Activated naive CD8-positive, alpha-beta T cell treated with anti-CD3 and anti-CD28 coated beads for 36 hours (primary cell): ENCODE measurements at places on chromosomes 4 and X.

DNA sequence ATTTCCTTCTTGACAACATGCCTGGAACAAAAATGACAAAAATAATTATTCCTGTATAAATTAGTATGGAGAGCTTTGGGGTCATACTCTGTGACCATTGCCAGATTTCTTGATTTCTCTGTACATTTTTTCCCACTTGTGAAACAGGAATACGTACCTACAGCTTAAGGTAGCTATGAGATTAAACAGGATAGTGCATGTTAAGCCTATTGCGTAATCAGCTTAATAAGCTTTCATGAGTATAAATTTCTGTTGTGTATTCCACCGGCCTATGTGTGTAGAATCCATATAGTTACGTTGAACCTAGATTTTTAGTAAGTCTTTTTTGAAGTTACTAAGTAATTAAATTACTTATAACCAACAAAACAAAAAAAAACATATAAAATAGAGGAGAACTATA lies 334.9 kb downstream of the DCTD start:
- DNase-seq: no peak

- peak; percentile 8 for DNase-seq
Observed at GRCh38 chrX:3638280-3638873, 75.1 kb downstream of the PRKX start.

DNA sequence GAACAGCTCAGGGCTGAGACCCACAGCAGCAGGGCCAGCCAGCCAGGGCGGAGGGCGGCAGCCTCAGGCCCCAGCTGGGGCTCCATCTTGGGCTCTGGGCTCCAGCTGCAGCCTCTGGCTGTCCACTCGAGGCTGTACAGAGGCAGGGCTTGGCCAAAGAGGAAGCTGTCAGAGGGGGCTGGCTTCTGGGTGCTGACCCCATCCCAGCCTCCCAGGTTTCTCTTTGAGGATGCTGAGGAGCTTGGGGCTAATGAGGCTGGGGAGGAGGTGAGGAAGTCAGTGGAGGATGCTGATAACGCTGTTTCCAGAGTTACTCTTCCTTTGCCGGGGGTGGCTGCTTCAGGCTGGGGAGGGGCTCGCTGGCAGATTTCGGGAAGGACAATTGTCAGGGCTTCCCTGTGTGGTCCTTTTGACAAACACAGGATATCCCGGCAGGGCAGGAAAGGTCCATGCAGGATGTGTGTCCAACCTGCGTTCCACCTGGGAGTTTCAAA lies at the start of gene DIPK2B:
Gene DIPK2B (minus strand): TSS at position 136 of the 494 bp plus-strand sequence. CDS start 50 bp downstream, at position 86.
- DNase-seq: no peak

DNA sequence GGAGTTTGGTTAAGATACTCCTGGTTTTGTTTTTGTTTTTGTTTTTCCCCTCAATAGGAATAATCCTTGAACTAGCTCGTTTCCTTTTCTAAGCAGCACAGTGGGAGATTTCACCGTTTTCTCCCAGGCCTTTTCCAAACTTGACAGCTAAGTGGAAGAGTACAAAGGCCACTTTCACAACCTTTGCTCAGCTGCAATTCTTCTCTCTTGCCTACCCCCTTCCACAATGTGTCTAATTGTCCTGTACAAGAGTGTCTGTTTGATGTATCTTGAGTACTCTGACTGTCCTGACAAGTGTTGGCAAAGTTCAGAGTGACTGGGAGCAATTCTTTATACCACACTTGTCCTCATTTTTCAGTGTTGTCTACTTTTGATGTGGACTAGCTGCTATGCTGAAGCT lies 674.3 kb upstream of the AMOT start:
- no peak for DNase-seq

- DNase-seq: peak; percentile 46
Observed at GRCh38 chrX:153726286-153727122, 1.8 kb downstream of the ABCD1 start.

- DNase-seq: no peak
Observed at GRCh38 chr4:64876021-64876420, 466.8 kb upstream of the TECRL start.
